D341Med (cell line): ENCODE measurements at places on chromosomes 3 and 15.

GRCh38 chr3:177201700-177202397 is 4.6 kb upstream of the TBL1XR1 start:
- DNase-seq, result no peak

- DNase-seq, result no peak
These were observed 220.7 kb upstream of the AZI2 start for GRCh38 chr3:28569357-28569756.

GRCh38 chr15:71804695-71805470 is 5.5 kb upstream of the NR2E3 start:
- no peak for DNase-seq

- DNase-seq, result no peak
These were observed 13.1 kb upstream of the BLOC1S6 start for GRCh38 chr15:45573961-45574629.

DNA sequence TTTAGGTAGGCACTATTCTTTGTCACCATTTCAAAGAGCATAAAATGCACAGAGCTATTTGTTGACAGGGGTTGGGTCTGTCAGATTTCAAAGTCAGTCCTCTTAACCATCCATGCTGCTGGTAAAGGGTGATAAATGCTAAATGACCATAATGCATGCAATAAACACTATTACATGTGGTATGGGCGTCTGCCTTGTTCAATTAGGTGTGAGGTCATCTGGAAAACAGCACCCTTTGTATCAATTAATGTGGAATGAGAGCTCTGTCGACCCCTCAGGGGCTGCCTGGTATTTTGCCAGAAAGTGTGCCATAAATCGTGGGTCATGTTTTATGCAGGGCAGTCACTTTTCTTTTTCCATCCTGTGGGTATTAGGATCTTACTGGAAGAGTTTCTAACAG is 235.6 kb downstream of the SV2B start:
- DNase-seq, result no peak

GRCh38 chr15:92117261-92117731 is 263.8 kb downstream of the SLCO3A1 start:
- DNase-seq, result no peak

DNA sequence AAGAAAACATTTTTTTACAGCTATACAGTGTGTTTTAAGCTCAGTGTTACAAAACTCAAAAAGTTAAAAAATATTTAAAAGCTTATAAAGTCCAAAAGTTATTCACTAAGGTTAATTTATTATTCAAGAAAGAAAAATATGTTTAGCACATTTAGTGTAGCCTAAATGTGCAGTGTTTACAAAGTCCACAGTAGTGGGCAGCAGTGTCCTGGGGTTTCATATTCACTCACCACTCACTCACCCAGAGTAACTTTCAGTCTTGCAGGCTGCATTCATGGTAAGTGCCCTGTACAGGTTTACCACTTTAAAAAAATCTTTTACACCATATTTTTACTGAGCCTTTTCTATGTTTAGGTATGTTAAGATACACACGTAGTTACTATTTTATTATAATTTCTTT is 300.2 kb upstream of the TRIM42 start:
- DNase-seq, result no peak

GRCh38 chr3:48595526-48596121 is 495 bp upstream of the COL7A1 start:
- DNase-seq, result no peak
